ENCODE measurements at places on chromosomes 4 and X.

GRCh38 chr4:182886205-182886604 lies 31.0 kb downstream of the DCTD start:
- DNase-seq = no peak

DNA sequence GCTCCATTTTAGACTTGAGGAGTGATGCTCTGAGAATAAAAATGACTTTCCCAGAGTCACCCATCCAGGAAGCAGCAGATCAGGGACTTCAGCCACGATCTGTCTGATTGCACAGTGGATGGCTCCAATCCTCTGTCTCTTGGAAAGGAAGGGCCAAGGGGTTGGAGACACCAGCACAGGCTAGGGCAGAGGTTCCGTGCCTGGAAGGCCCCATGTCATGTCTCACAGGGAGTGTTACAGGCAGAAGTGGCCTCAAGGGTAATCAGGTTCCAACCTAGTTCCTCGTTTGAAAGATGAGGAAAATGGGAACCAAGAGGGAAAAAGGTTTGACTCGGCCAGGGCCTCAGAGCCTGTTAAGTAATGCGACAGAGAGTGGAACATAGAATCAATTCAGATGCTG lies 160.0 kb downstream of the EFNB1 start:
- no peak for DNase-seq

DNA sequence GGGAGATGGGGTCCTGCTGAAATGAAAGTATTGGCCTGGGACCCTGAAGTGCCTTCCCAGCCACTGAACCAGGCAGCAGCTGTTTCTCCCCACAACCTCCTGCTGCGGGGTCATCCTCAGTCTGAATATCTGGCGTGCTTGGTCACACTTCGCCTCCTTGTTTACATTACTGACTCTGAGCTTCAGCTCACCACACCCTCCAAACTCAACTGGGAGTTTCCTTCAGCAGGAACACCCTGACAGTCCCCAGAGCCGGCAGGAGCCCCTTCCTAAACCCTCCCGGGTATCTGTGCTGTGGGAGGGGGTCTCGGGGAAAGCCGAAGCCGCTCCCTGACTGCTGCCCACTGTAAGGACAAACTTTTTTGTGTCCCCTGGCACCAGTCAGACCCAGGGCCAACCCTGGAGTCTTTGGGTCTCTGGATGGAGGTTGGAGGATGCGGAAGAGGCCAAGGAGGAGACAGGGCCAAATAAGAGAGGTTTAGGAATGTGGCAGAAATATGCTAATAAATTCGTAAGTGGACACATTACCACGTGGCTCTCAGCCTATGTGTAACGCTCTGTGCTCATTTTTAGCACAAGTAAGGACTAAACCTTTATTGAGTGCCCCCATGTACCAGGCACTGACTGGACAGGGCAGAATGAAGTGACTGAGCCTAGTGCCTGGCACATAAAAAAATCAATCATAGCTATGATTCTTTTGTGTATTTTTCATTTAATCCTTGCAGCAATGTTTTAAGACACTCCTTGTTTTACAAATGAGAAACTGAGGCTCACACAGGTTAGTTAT lies 20.7 kb downstream of the FHDC1 start:
- no peak for DNase-seq

DNA sequence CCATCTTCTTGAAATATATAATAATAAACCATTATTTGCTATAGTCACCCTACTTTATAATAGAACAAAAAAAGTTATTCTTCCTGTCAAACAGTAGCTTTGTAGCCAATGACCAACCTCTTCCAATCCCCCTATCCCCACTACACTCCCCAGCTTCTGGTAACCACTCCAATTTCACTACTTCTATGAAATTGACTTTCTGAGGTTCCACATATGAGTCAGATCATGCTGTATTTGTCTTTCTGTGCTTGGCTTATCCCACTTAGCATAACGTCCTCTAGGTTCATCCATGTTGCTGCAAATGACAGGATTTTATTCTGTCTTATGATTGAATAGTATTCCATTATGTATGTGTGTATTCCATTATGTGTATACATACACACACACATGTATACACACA lies 809.7 kb upstream of the NDST4 start:
- DNase-seq = no peak

GRCh38 chr4:168878623-168879022 lies 131.4 kb downstream of the CBR4 start:
- no peak for DNase-seq

GRCh38 chr4:152696764-152697261 lies 17.0 kb upstream of the TMEM154 start:
- no peak for DNase-seq

GRCh38 chr4:102580463-102580842 lies 79.3 kb downstream of the NFKB1 start:
- DNase-seq = no peak

- DNase-seq = peak; percentile 6
Measured at GRCh38 chr4:4338210-4339001, 48.4 kb downstream of the ZBTB49 start.

- no peak for DNase-seq
Measured at GRCh38 chr4:124055896-124056295, 656.6 kb downstream of the ANKRD50 start.

- DNase-seq = no peak
Measured at GRCh38 chr4:102825261-102826091, 1.9 kb downstream of the UBE2D3 start.

DNA sequence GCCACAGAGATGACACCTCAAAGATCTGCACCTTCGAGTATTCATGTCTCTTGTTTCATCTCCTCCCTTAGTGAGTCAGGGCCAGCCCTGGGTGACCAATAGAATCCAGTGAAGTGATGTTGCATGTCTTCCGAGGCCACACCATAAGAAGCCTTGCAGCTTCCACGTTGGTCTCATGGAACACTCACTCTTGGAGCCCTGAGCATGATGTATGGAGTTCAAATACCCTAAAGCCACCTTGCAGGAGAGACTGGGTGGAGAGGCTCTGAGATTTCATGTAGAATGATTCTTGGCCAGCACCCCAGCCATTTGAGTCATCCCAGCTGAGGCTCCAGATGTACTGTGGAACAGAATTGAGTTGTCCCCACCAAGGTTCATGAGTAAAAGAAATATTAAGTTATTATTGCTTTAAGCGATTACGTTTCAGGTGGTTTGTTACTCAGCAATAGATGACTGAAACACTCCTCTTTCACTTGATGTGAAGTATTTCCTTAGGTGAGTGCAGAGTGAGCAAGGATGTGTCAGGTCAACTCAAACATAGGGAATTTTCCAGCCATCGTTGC lies 5.0 kb upstream of the RP2 start:
- DNase-seq = no peak

GRCh38 chrX:42466332-42467046 lies 311.5 kb downstream of the PPP1R2C start:
- no peak for DNase-seq

DNA sequence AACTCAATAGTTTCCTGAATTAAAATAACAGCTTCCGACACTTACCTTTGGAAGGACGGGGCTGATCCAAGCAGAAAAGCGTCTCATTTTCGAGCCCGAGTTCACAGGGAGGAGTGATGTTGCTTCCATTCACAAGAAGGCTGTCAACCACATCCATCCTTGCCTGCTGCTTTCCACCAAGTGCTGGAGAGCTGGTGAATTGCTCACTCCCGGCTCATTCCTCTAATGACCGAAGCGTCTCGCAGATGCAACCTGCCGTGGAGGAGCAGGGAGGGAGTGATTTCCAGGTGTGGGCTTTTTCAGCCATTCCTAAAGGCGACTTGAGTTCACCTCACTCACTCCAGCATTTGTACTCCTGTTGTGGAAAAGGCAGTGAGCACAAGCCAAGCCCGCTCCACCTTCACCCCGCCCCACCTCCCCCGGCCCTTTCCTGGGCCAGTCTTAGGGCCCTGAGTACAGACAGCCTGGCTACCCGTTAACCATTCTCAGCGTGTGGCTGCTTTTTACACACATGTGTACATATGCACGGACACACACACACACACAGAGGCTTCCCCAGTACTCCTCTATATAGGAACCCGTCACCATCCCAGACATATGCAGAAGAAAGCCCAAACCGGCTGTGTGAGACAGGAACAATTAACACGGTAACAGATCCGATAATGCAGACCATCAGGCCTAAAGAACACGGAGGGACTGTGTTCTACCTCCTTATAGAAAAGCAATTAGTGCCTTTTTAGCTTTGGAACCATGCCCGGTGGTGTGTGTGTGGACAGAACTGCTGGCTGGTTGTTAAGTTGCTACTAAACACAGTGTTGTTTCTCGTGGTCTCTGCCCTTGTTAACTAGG lies at the start of gene CCKAR:
Gene CCKAR (minus strand): TSS at position 374 of the 849 bp plus-strand sequence. CDS start 217 bp downstream, at position 157.
- no peak for DNase-seq

DNA sequence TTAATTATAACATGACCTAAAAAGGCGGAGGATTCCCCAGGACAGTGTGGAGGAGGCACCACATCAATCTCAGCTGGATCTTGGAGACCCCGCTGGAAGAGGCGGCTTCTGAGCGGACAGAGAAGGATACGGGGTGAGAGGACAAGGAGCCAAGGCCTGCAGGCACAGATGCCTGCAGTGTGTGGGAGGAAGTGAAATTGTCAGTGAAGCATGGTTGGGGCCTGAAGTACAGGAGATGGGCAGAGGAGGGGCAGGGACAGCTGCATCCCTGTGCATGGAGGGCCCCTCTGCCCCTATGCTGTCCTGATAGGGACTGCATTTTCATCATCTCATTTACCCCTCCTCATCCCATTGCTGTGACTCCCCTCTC lies 1.7 kb upstream of the SLC2A9 start:
- DNase-seq = no peak

DNA sequence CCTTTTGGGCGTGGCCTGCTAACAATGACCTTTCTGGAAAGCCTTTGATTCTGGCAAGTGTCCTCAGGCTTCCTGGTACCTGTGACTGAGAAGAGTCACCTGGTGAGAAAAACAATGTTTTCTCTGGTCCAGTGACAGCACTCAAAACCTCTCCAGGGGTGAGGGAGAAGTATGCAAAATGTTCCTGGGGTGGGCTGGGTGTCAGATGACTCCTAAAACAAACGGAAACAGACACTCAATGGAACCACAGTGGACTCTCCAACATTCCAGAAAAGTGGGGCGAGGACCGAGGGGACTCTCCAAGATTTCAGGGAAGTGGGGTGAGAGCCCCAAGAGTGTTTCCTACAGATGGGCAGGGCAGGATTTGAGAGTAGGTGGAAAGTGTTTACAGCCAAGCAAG lies 69.5 kb downstream of the ANAPC4 start:
- DNase-seq = no peak

DNA sequence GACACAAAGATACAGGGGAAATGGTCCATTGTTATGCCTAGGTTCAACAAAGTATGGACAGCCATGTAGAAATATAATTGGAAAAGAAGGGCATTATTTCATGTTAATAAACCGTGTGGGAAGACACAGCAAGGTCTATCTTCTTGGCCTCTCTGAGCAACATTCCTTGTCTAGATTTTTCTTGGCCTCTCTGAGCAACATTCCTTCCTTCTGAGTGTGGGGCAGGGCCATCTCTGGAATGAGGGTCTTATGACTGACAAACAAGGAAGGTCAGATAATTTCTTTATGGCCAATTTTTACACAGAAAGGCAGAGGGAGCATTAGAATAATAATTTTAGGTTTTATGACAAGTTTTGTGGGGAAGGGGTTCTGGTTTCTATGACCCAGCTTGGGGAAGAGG lies 24.3 kb upstream of the MAOA start:
- no peak for DNase-seq

DNA sequence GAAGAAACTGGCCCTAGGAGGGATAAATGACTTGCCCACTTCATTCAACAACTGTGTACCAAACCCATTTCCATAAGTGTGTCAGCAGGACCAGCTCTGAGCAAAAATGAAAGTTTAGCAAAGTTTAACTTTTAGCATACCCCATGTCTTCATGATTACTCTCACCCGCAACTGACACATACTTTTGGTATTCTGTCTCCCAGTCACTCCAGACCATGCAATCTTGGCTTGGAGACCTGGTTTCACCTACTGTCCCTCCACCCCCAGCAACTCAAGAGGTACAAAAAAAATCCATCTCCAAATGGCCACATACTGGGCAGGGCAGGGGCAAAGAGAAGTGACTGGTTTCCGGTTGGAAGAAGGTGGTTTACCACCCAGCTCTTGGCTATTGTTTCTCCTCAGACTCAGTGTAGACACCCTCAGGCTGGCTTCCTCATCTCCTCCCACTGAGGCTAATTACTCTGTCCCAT lies 79.8 kb downstream of the RLIM start:
- DNase-seq = no peak

- DNase-seq = no peak
Measured at GRCh38 chrX:14050709-14051108, 21.0 kb upstream of the GEMIN8 start.

DNA sequence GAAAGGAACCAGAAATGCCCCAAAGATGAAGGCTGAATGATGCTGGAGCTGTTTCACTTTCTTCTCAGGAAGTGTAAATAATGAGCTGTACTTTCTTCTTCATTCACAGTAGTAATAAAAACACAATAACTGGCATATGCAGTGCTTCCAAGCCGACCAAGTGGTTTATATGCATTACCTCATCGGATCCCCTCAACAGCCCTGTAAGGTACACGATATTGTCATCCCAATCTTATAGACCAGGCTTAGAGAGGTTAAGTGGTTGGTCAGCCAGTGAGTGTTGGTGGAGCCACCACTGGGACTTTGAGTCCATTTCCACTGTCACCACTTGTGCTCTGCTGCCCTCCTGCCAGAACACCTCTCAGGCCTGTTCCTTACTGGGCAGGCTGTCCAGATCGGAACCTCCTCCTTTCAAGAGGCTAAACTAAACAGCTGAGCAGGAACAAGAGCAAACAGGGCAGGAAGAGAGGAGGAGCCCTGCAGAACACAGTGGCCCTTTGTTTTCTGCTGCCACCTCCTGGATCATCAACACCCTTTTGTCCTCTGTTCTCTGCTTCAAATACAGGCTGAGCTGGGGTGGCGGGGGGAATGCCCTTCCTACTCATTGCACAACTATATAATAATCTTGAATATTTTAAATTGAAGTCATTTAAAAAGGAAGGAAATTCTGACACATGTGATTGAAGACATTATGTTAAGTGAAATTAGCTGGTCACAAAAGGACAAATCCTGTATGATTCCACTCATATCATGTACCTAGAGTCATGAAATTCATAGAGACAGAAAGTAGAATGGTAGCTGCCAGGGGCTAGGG lies 112.5 kb upstream of the ATP6AP2 start:
- DNase-seq = peak; percentile 93

- DNase-seq = no peak
Measured at GRCh38 chr4:108849611-108850168, 86.8 kb upstream of the ETNPPL start.

DNA sequence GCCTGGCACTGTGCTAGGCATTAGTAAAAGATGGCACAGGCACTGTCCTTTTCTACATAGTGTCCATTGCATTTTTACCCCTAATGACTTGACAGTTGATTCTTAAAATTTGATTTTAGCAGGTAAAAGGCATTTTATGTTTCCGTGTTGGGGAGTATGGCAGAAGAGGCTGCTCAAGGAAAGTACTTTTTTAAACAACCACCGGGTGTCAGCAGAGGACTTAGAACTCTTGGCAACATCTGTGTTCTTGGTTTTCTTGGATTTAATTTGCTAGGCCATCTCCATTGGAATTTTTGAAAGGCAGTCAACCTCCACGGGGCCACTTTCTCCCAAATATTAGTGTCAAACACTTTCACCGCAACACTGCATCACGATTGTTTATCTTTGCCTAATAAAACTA lies 102.9 kb downstream of the TSPAN7 start:
- DNase-seq = peak; percentile 15

GRCh38 chrX:100440006-100440405 lies 29.9 kb upstream of the PCDH19 start:
- no peak for DNase-seq

GRCh38 chr4:26369132-26369531 lies 48.3 kb downstream of the RBPJ start:
- DNase-seq = no peak
